ENCODE measurements at places on chromosomes 7 and 10. TPM values are rescaled to one million over a fixed set of nuclear protein-coding genes. Genes with fewer than 3 reads are reported as not detected.

GRCh38 chr10:123639131-123639530, 27.0 kb upstream of the GPR26 start:
- no peak overlapping the region for H3K4me3 ChIP-seq
- no peak for DNase-seq
- H3K27ac ChIP-seq = no peak overlapping the region
- H3K36me3 ChIP-seq = no peaks in the 10 kb centered on the region

DNA sequence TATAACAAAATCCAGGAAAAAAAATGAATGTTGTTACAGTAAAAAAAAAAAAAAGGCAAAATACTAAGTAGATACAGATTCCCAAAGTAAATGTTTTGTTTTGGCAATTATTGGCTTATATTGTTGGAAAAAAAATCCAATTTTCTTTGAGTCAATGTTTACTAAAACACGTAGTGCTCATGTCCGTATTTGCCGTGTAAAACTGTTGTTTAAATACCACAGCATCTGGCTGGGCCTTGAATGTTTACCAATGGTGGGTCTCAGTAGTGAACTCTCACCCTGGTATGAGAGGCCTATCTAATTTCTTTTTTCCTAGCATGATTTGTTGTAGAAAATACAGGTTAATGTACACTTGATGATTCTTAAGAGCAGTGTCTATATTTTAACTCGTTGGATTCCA, 41.4 kb upstream of the SLC26A5 start:
- H3K27ac ChIP-seq = no peak overlapping the region
- H3K4me3 ChIP-seq = no peak overlapping the region
- no peaks in the 10 kb centered on the region for H3K4me1 ChIP-seq
- no peaks in the 10 kb centered on the region for H3K36me3 ChIP-seq
- peaks cover 5% of the 10 kb centered on the region for H3K27me3 ChIP-seq

GRCh38 chr7:22607180-22607579, 107.2 kb upstream of the STEAP1B start:
- H3K36me3 ChIP-seq = no peaks in the 10 kb centered on the region
- H3K4me1 ChIP-seq = no peaks in the 10 kb centered on the region
- H3K27ac ChIP-seq = no peak overlapping the region
- peaks cover 20% of the 10 kb centered on the region for H3K27me3 ChIP-seq

DNA sequence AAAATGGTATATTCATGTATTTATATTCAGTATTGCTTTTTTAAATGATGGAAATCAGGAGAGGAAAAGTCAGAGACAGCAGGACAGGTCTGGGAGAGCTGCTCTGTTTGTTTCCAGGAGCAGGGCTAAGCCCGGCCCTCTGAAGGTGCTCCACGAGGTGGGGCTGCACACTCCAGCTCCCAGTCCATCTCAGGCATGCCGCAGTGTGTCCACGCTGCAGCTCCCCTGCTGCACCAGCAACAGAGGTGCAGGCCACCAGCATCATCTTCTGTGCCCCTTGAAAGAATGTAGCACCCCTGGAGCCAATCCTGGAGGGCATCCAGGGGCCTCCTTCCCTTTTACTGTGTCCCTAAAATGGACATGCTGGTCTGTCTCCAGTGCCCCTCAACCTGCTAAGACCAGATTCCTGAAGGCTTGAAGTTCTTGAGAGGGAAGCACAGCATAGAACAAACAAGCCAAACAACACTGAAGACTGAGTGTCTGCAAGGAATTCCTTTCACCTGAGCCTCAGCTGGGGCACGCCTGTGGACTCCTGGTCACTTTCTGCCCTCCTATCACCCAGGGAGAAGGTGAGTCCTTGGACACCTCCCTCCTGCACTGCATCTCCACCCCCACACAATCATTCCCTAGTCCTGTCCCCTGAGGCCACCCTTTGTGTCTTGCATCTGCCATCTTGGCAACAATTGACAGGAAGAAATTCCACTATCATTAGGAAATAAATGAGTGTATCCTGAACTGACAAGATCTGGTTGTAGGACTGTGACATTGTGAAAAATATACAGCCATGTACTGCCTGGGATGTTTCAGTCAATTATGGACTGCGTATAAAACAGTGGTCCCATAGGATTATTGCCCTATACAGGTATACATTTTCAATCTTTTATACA, 100.5 kb downstream of the CXCL12 start:
- H3K36me3 ChIP-seq = no peaks in the 10 kb centered on the region
- H3K4me3 ChIP-seq = no peak overlapping the region
- no peaks in the 10 kb centered on the region for H3K4me1 ChIP-seq
- DNase-seq = no peak
- peaks cover 13% of the 10 kb centered on the region for H3K27me3 ChIP-seq

- peaks cover 22% of the 10 kb centered on the region for H3K4me1 ChIP-seq
- no peaks in the 10 kb centered on the region for H3K36me3 ChIP-seq
- DNase-seq = peak; percentile 19
- no peak overlapping the region for H3K27ac ChIP-seq
- no peak overlapping the region for H3K4me3 ChIP-seq
- peaks cover 4% of the 10 kb centered on the region for H3K27me3 ChIP-seq
Measured at GRCh38 chr10:67607472-67607871, 88.5 kb downstream of the CTNNA3 start.

GRCh38 chr7:17497549-17498167, 199.2 kb downstream of the AHR start:
- no peaks in the 10 kb centered on the region for H3K27me3 ChIP-seq
- no peak overlapping the region for H3K27ac ChIP-seq
- H3K4me3 ChIP-seq = no peak overlapping the region
- no peaks in the 10 kb centered on the region for H3K36me3 ChIP-seq
- no peak for DNase-seq
- H3K4me1 ChIP-seq = no peaks in the 10 kb centered on the region

GRCh38 chr10:86064219-86064618, 302.4 kb downstream of the GRID1 start:
- no peak overlapping the region for H3K27ac ChIP-seq
- peaks cover 2% of the 10 kb centered on the region for H3K27me3 ChIP-seq
- no peak overlapping the region for H3K4me3 ChIP-seq
- no peak for DNase-seq

- H3K4me1 ChIP-seq = peaks cover 34% of the 10 kb centered on the region
- peak overlapping the region; percentile 89 for H3K27ac ChIP-seq
- peaks cover 8% of the 10 kb centered on the region for H3K36me3 ChIP-seq
- H3K4me3 ChIP-seq = peak overlapping the region; percentile 69
Measured at GRCh38 chr10:47165711-47166404, 134.1 kb upstream of the GDF10 start.

GRCh38 chr10:61776615-61777266, 114.0 kb downstream of the CABCOCO1 start:
- no peak for DNase-seq
- no peak overlapping the region for H3K27ac ChIP-seq
- peaks cover 1% of the 10 kb centered on the region for H3K27me3 ChIP-seq
- no peaks in the 10 kb centered on the region for H3K36me3 ChIP-seq

GRCh38 chr10:6543431-6544005, 36.6 kb downstream of the PRKCQ start:
- peak overlapping the region; percentile 82 for H3K4me3 ChIP-seq
- DNase-seq = peak; percentile 68
- H3K36me3 ChIP-seq = peaks cover 28% of the 10 kb centered on the region
- peaks cover 68% of the 10 kb centered on the region for H3K4me1 ChIP-seq
- no peaks in the 10 kb centered on the region for H3K27me3 ChIP-seq

The CTNNA3 gene
- not detected for total RNA-seq

The CCDC7 gene
- 5.5 TPM for total RNA-seq

The AS3MT gene
- total RNA-seq = not detected

The BLNK gene
- 0.16 TPM for total RNA-seq

The MTERF1 gene
- total RNA-seq = 16.9 TPM

All from activated CD8-positive, alpha-beta T cell treated with anti-CD3 and anti-CD28 coated beads for 36 hours (primary cell).